ENCODE measurements at places on chromosomes 6 and 20. TPM values are rescaled to one million over a fixed set of nuclear protein-coding genes. Genes with fewer than 3 reads are reported as not detected.

Gene BPI
- not detected for total RNA-seq

Gene SRC
- 3.3 TPM for total RNA-seq

Gene TMEM74B
- 0.13 TPM for total RNA-seq

Gene STK4
- 244 TPM for total RNA-seq

Gene LY86
- 3.2 TPM for total RNA-seq

Gene XKR7
- total RNA-seq, result not detected

Gene HLA-DRA
- 131 TPM for total RNA-seq

Gene PSMA7
- 154 TPM for total RNA-seq

Gene PPP1R14C
- total RNA-seq, result not detected

Gene TINAG
- not detected for total RNA-seq

GRCh38 chr6:110575925-110576463 is 99.6 kb upstream of the SLC22A16 start:
- no peak for DNase-seq

DNA sequence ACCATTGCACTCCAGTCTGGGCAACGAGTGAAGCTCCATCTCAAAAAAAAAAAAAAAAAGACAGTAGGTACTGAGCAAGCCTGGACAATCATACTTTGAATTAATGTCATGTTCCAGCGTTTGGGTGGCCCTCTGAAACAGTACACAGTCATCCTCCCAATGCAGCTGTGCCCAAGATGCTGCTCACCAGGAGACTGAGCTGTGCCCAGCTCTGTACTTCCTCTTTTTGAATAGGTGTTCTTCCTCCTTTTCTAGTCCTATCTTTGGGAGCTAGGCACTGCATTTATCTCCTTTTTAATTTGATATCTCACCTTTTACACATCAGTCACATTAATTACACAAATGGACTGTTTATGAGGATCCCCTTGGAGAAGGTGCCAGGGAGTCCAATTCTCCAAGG is 101.5 kb downstream of the RPP40 start:
- DNase-seq, result no peak

DNA sequence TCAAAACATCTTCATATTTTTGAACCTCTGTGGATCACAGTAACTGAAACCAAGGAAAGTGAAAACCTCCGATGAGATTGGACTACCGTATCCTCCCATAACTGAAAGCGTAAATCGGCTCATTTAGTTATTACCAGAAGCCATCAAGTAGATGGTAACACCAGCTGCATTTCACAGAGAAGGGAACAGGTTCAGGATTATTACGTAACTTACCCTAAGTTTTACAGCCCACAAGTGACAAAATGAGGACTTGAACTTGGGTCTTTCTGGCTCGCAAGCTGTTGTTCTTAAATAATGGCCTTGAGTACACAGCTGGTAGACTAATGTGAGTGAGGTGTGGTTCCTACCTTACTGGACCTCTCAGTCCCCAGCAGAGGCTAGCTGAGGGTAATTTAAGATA is 37.9 kb upstream of the CBLN4 start:
- no peak for DNase-seq

DNA sequence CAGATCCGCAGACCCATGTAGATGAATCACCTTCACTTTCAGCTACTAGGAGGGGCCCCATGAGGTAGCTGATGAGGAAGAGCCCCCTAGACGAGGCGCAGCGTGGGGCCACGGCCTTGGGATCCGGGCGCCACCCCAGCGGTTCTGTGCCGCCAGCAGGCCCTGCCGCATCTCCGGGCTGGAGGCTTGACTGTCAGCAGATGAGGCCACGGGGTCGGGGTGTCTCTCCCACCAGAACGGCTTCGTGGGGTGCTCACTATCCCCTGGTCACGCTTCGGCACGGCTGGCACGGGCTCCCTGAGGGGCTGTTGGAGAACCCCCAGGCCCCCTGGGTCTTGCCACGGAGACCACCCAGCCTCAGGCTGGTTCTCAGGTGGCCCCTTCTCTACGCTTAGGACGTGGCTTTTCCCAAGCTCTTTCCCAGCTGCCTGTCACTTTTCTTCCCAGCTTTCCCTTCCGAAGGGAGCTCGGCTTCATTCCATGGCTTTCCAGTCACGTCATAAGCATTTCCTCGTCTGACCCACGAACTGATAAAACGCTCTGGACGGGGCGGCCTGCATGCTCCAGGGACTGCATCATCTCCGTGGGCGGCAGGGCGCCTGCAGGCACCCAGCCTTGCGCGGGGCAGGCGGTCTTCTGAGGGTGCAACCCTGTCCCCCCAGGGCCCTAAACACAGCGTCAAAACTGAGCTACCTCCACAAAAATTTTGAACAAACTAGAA is 85.9 kb downstream of the THBS2 start:
- DNase-seq, result no peak

DNA sequence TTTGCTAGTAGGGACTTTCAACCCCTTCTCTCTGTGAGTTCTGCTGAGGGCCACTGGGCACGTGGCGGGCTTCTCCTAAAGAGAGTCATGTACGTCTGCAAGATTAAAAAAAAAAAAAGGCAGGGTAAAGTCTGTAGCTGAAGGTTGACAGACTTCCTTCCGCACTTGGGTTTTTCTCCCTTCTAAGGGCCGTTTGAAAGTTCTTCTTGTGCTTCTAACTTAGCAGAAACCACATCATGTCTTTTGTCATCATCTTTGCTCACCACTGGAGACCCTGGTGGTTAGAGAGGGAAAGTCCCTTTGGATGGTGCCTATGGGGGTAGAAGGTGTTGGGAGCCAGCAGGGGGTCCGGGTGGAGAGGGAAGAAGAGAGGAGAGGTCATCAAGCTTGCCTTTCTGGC is 31.4 kb downstream of the PRDM1 start:
- DNase-seq, result peak; percentile 77

- peak; percentile 14 for DNase-seq
Observed at GRCh38 chr20:45407783-45408645, at the start of gene DBNDD2. Gene DBNDD2 (plus strand): TSS chr20:45408289. CDS start chr20:45408468, 179 bp downstream.

DNA sequence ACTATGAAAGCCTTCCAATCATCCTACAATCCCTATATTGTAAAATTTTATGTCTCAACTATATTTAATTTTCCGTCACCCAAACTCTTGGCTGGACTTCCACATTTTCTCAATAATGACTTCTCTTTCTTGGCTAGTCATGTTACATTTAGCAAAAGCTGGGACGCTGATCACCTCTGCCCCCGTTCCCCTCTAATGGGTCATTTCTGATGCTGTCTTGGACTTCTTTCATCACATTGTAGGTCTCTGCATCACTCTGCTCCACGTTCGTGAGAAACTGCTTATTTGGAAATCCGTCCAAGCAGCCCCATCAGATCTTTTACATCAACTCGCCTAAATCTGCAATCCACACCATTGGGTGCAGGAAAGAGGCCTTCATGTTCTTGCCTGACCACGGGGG is 203.8 kb downstream of the MYLK4 start:
- DNase-seq, result no peak

- no peak for DNase-seq
Observed at GRCh38 chr6:166655251-166655650, 28.2 kb upstream of the RPS6KA2 start.

- DNase-seq, result no peak
Observed at GRCh38 chr20:10982692-10983091, 308.9 kb upstream of the JAG1 start.

GRCh38 chr20:20520776-20521175 is 152.9 kb downstream of the INSM1 start:
- DNase-seq, result no peak

DNA sequence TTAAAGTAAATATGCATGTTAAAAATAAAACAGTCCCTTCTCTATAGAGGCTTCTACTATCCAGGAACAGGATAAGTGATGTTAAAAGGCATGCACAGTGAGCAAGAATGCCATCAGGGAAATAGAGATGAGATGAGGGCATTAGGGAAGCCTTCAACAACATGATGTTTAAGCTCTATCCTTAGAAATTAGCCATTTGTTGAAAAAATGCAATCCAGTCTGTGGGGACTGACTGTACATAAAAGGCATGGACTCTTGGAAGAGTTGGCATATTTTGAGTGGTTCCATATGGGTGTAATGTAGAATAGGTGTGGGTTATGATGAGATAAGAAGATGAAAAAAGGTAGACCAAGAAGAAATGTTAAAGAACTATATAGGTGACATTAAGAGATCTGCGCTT is 5.8 kb downstream of the KIAA0319 start:
- DNase-seq, result no peak

DNA sequence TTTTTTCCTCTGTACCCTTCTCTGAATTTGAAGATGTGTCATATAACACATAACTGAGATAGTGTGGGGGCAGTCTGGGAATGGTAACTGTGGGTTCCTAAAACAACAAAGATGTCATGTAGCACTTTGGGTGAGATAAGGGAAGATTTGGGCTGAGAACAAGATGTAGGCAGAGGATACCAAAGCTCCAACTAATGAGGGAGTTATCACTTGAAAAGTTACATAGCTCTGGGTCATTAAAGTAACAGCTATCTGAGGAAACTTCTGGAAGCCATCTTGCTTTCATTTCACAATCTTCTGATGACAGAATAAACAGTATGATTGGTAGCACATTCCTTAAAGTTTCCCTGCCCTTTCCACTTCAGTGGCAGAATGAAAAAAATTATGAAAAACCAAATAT is 255.4 kb downstream of the TBX18 start:
- no peak for DNase-seq

- no peak for DNase-seq
Observed at GRCh38 chr20:36086767-36087166, 67.8 kb upstream of the EPB41L1 start.

GRCh38 chr6:89475634-89476033 is 42.7 kb downstream of the ANKRD6 start:
- DNase-seq, result no peak

- peak; percentile 87 for DNase-seq
Observed at GRCh38 chr6:26473758-26474438, 16.1 kb downstream of the BTN2A1 start.

GRCh38 chr6:142765306-142765705 is 179.7 kb downstream of the HIVEP2 start:
- DNase-seq, result no peak

GRCh38 chr20:22986601-22987000 is 48.5 kb upstream of the SSTR4 start:
- no peak for DNase-seq

DNA sequence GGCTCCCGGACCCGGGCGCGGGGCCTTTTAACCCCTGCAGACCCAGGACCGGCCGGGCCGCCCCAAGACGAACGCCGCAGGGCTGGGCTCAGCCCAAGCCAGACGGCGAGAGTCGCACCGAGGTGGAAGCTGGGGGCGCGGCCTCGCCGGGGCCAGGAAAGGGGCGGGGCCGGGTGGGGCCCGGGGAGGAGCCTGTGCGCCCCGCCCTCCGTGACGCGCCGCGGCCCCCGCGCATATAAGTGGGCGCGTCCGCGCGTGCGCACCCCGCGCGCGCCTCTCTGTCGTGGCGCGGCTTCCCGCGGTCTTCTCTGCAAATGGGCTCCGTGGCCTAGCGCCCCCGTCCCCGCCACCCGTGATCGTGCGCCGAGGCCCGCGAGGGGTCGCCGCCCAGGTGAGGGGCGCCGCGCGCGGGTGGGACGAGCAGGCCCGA is at the start of gene PPDPF:
Gene PPDPF (plus strand): TSS at position 262 of the 430 bp plus-strand sequence. CDS start 544 bp downstream, outside the sequence.
- DNase-seq, result peak; percentile 86

- no peak for DNase-seq
Observed at GRCh38 chr6:151075930-151076555, 163.7 kb upstream of the AKAP12 start.

DNA sequence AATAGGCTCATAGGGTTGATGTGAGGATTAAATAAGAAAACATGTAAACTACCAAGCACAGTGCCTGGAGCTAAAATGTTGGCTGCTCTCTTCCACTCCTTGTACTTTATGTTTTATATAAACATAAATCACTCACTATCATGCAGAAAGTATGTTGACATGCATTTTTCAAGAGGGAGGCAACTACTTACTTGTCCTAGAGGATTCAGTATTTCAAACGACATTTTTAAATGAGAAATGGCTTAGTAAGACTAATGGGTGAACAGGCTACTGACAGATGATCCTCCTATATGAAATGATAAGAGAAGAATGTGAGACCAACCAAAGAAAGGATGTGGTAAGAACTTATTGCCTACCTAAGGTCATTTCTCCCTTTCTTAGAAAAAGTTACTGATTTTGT is 21.0 kb downstream of the LATS1 start:
- DNase-seq, result no peak

DNA sequence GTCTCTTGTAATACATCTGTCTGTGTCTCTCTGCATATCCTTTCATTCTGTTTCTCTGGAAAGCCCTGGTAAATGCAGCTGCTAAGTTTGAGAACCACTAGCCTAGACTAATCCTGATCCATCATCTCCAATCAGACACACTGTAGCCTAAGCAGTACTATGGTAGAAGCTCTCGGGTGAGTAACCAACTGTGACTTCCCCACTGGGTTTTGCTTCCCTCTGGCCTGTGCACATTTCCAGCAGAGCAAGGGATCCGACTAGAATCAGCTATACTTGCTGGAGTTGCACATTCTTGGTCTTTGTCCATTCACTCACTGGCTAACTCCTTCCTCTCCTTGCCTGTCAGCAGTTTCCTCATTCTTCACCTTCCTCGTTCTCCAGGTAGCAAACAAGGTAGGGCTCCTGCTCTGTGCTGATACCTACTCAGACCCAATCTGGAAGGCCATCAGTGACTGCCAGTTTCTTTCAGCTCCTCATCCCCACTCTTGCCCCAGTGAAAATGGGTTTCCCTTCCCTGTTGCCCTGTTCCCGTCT is 184.2 kb downstream of the PLCB4 start:
- no peak for DNase-seq

DNA sequence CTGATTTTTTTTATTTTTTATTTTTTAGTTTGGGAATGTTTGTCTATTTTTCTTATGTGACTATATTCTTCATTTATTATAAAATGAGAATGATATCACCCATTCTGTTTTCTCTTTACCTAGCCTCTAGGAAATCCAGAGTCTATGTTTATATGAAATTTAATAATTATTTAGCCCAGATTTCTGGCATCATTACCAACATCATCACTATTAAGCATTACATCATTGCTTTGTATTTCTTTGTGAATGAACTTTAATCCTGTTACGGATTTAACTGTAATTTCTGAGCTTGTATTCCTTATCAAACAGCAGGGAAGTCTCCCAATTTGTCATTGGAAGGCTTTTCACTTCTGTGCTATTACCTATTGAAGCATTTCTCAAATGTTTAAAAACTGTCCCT is 72.7 kb upstream of the NOX3 start:
- no peak for DNase-seq

DNA sequence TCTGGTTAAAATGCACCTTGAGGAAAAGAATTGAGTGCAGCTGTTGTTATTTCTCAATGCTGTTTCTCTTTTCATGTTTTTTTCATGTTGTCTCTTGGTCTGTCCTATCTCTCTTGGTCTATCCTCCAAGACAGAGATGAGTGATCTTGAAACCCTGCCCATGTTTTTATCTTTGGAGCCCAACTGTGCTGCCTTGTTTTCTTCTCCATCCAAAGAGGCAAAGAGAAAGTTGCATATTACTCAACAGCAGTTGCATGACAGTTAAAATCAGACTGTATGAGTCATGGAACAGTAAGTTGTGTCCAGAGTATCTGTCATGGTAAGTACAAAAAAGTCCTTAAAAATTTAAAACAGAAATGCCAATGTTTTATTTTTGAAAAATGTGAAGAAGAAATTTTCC is 26.2 kb downstream of the BCAS1 start:
- no peak for DNase-seq

GRCh38 chr6:69914015-69914485 is 47.7 kb downstream of the COL19A1 start:
- DNase-seq, result no peak
